ENCODE measurements at places on chromosomes 12 and 14. TPM values are rescaled to one million over a fixed set of nuclear protein-coding genes. Genes with fewer than 3 reads are reported as not detected.

DNA sequence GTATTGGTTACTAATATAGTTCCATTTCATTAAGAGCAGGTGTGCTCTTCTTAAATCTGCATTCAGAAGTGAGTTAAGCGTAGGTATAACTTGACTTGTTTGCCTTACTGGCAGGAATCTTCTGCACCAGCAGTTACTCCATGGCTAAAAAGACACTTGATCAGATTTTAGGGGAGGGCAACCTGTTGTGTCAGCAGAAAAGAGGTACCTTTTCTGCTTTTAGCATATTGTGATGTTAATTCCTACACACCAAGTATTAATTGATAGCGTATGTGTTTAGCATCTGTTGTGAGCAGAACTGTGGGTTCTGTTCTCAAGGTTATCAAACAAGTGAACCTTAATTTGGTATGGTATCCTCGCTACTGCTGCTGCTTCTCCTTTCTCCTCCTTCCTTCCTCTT lies 38.3 kb downstream of the TTLL5 start:
- no peak overlapping the region for H3K27ac ChIP-seq
- no peaks in the 10 kb centered on the region for H3K4me1 ChIP-seq
- no peaks in the 10 kb centered on the region for H3K27me3 ChIP-seq
- H3K36me3 ChIP-seq = peaks cover 30% of the 10 kb centered on the region

- DNase-seq = no peak
- H3K4me1 ChIP-seq = peaks cover 8% of the 10 kb centered on the region
- H3K36me3 ChIP-seq = no peaks in the 10 kb centered on the region
- H3K27ac ChIP-seq = peak overlapping the region; percentile 24
- H3K4me3 ChIP-seq = no peak overlapping the region
These were observed 5.8 kb downstream of the NFE2 start for GRCh38 chr12:54294953-54295566.

- peak overlapping the region; percentile 42 for H3K4me3 ChIP-seq
- peaks cover 4% of the 10 kb centered on the region for H3K36me3 ChIP-seq
- H3K4me1 ChIP-seq = peaks cover 15% of the 10 kb centered on the region
- no peak overlapping the region for H3K27ac ChIP-seq
These were observed 68.0 kb downstream of the RNF34 start for GRCh38 chr12:121467638-121468498.

DNA sequence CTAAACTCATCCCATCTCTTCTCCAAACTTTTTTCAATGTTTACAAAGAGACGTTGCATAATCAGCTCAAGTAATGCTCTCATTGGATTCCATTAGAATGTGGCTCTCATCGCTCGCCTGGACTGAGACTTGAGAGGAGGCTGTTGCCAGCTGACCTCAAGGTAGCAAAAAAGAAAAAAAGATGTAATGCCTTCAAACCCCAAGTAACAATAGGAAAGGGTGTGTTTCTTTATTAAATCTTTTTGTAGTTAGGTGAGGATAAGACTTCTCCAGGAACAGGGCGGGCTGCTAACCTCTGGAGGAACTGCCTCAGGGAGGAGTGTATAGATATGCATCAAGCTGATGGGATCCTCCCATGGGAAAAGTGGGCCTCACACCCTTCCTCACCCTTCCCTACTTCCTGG lies 956 bp upstream of the PTHLH start:
- no peak for DNase-seq
- H3K36me3 ChIP-seq = no peaks in the 10 kb centered on the region
- no peak overlapping the region for H3K27ac ChIP-seq

DNA sequence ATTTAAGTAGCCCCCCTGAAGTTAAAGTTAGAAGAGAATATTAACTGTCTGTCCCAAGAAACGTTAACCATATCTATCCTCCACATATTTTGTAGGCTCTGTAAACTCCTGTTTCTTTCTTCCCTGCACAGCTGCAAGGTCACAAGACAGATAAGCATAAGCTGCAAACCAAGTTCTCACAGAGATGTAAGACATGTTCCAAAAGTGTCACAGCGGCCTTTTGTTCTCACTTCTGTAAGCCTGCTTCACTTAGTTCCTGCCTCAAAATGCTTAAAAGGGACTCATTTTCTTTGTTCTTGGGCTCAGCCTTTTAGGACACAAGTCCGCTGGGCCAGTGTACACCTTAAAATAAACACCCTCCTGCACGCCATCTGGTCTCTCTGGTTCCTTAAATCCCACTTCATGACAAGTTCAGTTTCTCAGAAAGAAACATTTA lies 3.2 kb downstream of the RNASE1 start:
- peaks cover 8% of the 10 kb centered on the region for H3K36me3 ChIP-seq
- DNase-seq = no peak
- peak overlapping the region; percentile 100 for H3K27ac ChIP-seq
- peaks cover 8% of the 10 kb centered on the region for H3K27me3 ChIP-seq
- peak overlapping the region; percentile 81 for H3K4me3 ChIP-seq

- H3K4me1 ChIP-seq = peaks cover 6% of the 10 kb centered on the region
- H3K27ac ChIP-seq = no peak overlapping the region
- DNase-seq = no peak
- H3K27me3 ChIP-seq = no peaks in the 10 kb centered on the region
These were observed 119.8 kb downstream of the SINHCAF start for GRCh38 chr12:31206038-31206670.

- H3K36me3 ChIP-seq = no peaks in the 10 kb centered on the region
- DNase-seq = peak; percentile 70
- H3K4me3 ChIP-seq = peak overlapping the region; percentile 74
- H3K27me3 ChIP-seq = peaks cover 6% of the 10 kb centered on the region
- H3K27ac ChIP-seq = peak overlapping the region; percentile 96
These were observed 102.5 kb downstream of the FGD4 start for GRCh38 chr12:32501835-32502333.

DNA sequence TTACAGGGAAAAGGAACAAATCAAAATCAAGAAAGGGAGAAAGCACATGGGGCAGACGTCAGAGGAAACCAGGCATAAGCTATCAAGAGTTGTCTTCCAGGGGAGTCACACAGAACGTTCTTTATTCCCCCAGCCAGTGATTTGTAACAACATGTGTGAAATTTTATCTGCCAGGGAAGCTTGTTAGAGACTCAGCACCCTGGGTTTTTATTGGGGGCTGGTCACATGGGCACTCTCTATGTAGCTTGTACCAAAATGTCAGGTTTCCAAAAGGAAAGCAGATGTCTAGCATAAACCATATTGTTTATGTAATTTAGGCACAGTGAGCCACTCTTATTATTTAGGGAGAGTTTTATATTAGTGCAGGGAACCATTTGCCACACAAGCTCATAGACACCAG lies 440.4 kb upstream of the DCN start:
- peaks cover 2% of the 10 kb centered on the region for H3K27me3 ChIP-seq
- no peak overlapping the region for H3K4me3 ChIP-seq

GRCh38 chr12:123748161-123748560 lies 13.9 kb upstream of the DNAH10 start:
- no peak overlapping the region for H3K27ac ChIP-seq
- no peaks in the 10 kb centered on the region for H3K4me1 ChIP-seq
- DNase-seq = no peak

DNA sequence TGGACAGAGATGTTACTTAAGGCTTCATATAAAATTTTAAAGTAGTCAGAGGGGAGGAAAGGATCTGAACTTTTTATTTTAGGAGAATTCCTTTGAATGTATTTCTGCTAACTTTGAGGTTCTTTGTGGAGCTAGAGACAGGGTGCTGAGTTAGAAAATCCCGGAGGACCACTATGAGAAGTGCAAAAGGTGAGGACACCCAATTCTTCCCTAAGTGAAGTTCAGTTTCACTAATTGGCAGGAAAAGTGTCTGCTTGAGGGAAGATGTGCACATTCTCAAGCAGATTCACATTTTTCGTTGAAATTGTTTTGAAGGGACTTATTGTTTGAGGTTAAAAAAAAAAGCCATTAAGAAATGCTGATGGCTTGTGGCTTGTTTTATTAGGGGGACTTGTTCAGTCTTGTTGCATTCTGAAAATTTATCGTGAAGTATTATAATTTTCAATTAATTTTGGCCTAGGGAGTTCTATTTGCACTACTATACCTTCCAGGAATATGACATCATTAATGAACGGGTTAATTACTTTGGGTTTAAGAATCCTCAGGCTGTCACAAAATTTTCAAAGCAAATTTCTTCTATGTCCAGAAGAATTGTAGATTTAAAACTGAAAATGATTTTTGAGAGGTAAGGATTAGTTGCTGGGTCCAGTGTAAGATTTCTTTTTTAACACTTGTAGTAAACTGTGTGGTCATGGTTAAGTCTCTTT lies 1.8 kb downstream of the PCNX1 start:
- peak overlapping the region; percentile 92 for H3K27ac ChIP-seq
- peaks cover 12% of the 10 kb centered on the region for H3K36me3 ChIP-seq
- peaks cover 33% of the 10 kb centered on the region for H3K4me1 ChIP-seq
- peaks cover 8% of the 10 kb centered on the region for H3K27me3 ChIP-seq

DNA sequence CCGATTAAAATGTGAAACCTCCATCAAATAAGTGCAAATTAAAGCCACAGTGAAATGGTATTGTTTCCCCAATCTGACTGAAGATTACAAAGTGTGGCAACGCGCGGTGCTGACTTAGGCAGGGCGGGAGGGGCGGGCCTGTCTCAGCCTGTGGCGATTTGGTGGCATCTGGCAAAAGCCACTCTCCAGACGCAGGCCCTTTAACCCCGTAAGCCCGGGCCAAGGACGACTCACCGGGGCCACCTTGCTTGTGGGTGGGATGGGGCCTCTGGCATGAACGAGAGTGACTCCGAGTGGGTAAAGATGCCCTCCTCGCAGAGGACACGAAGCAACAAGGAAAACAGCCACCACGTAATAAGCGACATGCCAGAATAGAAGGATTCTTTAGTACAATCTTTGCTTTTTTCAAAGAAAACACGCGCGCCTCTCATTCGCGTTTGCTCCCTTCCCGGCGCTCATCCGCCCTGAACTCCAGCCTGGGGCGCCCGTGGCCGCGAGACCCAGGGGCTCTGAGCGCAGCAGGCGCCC lies 815 bp downstream of the DEGS2 start:
- no peaks in the 10 kb centered on the region for H3K4me1 ChIP-seq
- DNase-seq = no peak
- no peak overlapping the region for H3K27ac ChIP-seq
- no peak overlapping the region for H3K4me3 ChIP-seq
- peaks cover 7% of the 10 kb centered on the region for H3K36me3 ChIP-seq
- H3K27me3 ChIP-seq = peaks cover 13% of the 10 kb centered on the region

- peaks cover 7% of the 10 kb centered on the region for H3K36me3 ChIP-seq
- H3K4me1 ChIP-seq = no peaks in the 10 kb centered on the region
- peak overlapping the region; percentile 26 for H3K4me3 ChIP-seq
- no peak overlapping the region for H3K27ac ChIP-seq
- H3K27me3 ChIP-seq = peaks cover 3% of the 10 kb centered on the region
These were observed 771.7 kb upstream of the TMEM132C start for GRCh38 chr12:127494961-127495915.

DNA sequence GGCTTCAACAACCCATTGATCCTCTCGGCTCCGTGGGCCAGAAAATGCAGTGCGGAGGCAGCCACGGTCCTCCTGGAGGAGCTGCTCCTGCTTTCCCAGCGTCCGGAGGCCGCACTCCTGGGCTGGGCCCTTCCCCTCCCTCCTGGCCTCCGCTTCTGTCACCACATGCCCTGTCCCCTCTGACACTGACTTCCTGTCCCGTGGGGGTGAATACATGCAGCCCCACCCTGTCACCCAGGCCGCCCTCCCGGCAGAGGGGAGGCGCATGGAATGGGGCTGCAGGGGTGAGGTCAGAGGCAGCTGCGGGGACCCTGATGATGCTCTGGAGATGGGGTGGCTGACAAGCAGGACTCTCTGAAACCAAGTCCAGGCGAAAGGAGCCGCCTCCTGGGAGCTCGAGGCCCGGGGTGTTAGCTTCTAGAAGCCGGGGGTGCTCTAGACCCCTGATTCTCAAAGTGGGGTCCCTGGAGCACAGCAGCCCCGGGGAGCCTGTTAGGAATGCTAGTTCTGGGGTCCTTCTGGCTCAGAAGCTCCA lies 32.2 kb downstream of the NOC4L start:
- H3K4me3 ChIP-seq = no peak overlapping the region
- peaks cover 13% of the 10 kb centered on the region for H3K27me3 ChIP-seq
- no peak for DNase-seq
- H3K27ac ChIP-seq = no peak overlapping the region
- H3K4me1 ChIP-seq = peaks cover 4% of the 10 kb centered on the region

- H3K4me1 ChIP-seq = no peaks in the 10 kb centered on the region
- H3K36me3 ChIP-seq = no peaks in the 10 kb centered on the region
- peaks cover 3% of the 10 kb centered on the region for H3K27me3 ChIP-seq
- H3K27ac ChIP-seq = no peak overlapping the region
- no peak for DNase-seq
- H3K4me3 ChIP-seq = no peak overlapping the region
These were observed 16.6 kb upstream of the ADGRD1 start for GRCh38 chr12:130937063-130937462.

- no peaks in the 10 kb centered on the region for H3K36me3 ChIP-seq
- DNase-seq = no peak
- H3K4me3 ChIP-seq = no peak overlapping the region
- H3K27ac ChIP-seq = no peak overlapping the region
These were observed 2.8 kb downstream of the CPM start for GRCh38 chr12:68930178-68930577.

GRCh38 chr12:51357374-51358047 lies 11.0 kb upstream of the CELA1 start:
- H3K4me3 ChIP-seq = no peak overlapping the region
- H3K27ac ChIP-seq = no peak overlapping the region
- peaks cover 15% of the 10 kb centered on the region for H3K36me3 ChIP-seq
- no peaks in the 10 kb centered on the region for H3K4me1 ChIP-seq

DNA sequence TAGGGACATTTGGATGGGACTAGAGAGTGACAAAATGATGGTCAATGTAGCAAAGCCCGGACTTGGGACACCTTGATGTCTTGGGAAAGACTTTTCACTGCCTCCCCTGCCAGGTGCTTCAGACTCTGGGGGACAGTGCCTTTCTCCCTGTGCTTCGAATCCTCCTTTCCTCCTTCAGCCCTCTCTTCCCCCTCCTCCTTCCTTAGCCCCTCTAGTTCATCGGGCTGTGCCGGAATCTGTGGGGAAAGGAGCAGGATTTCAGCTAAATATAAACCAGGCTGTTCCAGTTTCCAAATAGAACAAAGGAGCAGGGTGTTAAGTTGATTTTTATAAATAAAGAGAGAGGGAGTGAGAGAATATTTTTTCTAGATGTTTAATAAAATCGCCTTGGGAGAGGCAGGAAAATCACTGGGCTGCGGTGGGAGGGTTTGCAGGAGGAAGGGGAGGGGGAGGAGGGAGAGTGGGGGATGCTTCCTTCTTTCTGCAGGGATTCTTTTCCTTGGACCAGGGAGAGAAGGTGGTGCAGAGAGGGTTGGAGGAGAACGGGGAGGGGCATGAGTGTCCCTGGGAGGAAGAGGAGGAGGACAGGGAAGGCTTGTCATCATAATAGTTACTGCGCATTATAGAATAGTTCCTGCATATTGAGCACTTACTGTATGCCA lies 21.3 kb upstream of the CABP1 start:
- no peak overlapping the region for H3K4me3 ChIP-seq
- no peaks in the 10 kb centered on the region for H3K27me3 ChIP-seq
- DNase-seq = no peak
- H3K4me1 ChIP-seq = peaks cover 12% of the 10 kb centered on the region
- no peaks in the 10 kb centered on the region for H3K36me3 ChIP-seq

KRT6C gene
- total RNA-seq = not detected

CLEC4C gene
- not detected for total RNA-seq

STYX gene
- 17.0 TPM for total RNA-seq

TRIM9 gene
- 2.3 TPM for total RNA-seq

OVCH1 gene
- total RNA-seq = not detected

CCDC197 gene
- not detected for total RNA-seq

CCDC91 gene
- 12.3 TPM for total RNA-seq

CCDC38 gene
- not detected for total RNA-seq

LHX5 gene
- not detected for total RNA-seq

Measured in endothelial cell (in vitro differentiated cells).